Stimulated activated CD4-positive, alpha-beta T cell treated with anti-CD3 and anti-CD28 coated beads, Interleukin-15, amount 100 ng/mL, for 1 hour (primary cell): ENCODE measurements at places on chromosomes 7 and 10.

DNA sequence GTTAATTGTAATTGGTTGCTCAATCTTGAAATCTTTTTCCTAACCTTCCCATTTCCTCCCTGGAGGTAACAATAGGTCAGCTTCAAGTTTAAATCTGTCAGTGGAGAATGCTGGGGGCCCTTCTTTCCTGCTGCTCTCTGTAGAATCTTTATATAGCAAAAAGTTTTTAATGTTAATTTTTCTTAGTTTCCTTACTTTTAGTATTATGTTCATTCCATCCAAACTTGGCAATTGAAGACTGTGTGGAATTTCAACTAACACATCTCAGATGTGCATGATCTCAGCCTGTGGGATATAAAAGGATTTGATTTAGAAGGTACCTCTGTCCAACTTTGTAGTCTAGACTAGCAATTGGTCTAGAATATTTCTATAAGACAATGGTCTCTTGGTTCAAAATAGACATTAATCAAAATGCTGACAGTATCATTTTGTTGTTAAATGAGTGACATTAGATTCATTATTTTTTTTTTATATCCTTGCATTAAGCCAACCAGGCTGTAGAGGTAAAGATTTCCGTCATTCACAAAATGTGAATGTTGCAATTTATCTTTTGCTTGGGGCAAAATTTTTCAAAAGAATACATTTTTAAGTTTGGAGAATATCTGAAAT lies 100.4 kb upstream of the SEMA3A start:
- DNase-seq, result no peak

DNA sequence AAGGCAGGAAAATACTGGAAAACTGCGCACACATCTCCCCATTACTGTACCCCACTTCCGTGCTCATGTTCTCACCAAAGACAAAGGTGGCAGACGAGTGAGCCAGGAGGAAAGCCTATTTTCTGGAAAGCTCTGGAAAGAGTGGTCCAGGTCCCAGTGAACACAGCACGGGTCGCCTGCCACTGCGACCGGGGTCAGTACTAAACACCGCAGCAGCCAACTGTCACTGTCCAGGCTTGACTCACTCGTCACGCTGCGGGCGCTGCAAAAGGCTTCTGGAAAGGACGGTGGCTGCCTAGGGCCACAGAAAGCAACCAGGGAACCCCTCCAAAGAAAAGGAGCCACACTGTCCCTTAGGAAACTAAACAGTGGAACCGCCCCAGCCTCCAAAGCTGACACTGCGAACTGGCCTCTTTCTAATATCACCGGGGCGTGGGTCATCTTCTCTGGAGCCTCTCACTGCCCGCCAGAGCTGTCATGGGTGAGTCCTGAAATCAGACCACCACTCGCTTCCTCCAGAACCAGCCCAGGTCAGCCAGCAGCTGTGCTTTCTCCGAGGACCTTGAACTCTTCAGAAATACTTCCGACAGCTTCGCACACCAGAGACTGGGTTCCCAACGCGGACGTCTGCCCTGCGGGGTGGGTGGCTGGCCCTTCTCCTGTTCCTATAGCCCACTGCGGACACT lies 4.0 kb downstream of the RADIL start:
- DNase-seq, result no peak

GRCh38 chr7:107995184-107996071 lies 7.5 kb downstream of the LAMB1 start:
- DNase-seq, result no peak

GRCh38 chr7:25908154-25908949 lies 243.6 kb upstream of the NFE2L3 start:
- DNase-seq, result no peak

GRCh38 chr7:50717181-50717580 lies 65.5 kb downstream of the GRB10 start:
- no peak for DNase-seq

DNA sequence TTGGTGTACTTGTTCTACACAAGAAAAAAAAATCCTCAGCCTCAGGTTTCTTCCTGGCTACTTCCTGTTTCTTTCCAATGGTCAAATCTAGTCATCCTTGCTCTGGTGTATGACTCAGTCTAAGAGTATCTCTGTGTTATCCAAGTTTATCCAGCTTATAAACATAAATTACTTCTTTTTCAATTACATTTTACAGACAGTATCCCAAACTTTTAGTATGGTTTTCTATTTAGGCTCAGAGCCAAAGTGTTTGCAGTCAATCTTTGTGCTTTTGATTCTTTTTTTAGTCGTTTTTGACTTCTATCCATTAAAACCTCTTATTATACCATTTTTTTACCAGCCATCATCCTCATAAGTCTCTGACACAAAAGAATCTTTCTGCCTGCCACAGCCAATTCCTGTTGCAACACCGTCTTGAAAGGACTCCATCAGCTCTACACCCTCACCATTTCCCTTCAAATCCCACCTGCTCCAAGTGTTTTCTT lies 294.6 kb downstream of the PTEN start:
- DNase-seq, result no peak
